Gastroesophageal sphincter (tissue), 4 donors: ENCODE measurements at places on chromosomes 12 and 14. TPM values are rescaled to one million over a fixed set of nuclear protein-coding genes. Genes with fewer than 3 reads are reported as not detected.

GRCh38 chr12:57454566-57455373, at the start of gene INHBE:
INHBE (plus strand) TSS chr12:57455307; CDS start chr12:57455537, 230 bp downstream.
- ATAC-seq = no peak

- ATAC-seq = no peak
Measured at GRCh38 chr12:5442251-5443006, 10.5 kb downstream of the NTF3 start.

- no peak for ATAC-seq
Measured at GRCh38 chr12:45671254-45671653, 58.3 kb upstream of the ARID2 start.

GRCh38 chr14:49766839-49767238, 1.1 kb upstream of the KLHDC2 start:
- no peak for ATAC-seq

GRCh38 chr14:104387022-104388010, 192.2 kb upstream of the C14orf180 start:
- no peak for ATAC-seq

- ATAC-seq = no peak
Measured at GRCh38 chr14:86938320-86938719, 1054.7 kb downstream of the GALC start.

- no peak for ATAC-seq
Measured at GRCh38 chr12:130831876-130832405, 7.1 kb downstream of the STX2 start.

DNA sequence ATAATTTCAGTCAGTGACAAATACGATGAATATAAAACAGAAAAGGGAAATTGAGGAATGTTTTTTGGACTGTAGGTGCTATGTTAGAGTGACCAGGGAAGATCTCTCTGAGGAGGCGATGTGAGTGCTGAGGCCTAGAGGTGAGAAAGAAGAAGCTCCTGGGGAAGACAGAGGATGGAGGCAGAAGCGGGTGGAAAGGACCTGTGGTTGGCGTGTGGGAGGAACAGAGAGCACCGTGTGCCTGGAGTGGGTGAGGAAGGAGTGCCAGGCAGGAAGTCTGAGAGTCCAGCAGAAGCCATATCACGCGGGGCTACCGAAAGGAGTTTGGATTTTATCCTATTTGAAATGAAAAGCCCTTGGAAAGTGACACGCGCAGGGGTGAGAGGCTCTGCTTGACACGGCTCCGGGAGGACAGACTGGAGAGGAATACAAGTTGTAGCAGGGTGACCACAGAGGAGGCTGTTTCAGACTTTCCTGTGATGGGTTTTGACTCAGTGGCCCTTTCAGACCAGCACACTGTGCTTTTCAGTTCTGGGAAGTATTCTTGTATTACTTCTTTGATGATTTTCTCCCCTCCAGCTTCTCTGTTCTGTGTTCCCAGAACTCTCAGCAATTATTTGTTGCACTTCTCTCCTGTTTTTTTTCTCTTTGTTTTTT, 96.9 kb downstream of the VRK1 start:
- no peak for ATAC-seq

DNA sequence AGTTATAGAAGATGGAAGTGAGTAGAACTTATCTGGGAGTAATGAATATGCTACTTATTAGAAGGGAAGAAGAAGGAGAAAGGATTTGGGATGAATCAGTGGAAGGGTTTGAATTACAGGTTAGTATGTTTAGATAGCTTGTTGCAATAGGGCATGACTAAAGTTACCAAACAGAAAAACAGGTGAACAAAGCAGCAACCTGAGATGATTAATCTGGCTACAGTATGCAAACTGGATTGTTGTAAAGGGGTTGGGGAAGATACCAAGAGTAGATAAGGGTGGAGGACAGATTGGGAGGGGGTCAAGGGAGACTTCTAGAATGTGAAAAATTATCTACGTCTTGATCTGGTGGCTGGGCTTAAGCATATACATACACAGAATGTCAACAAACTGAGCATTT, 73.4 kb upstream of the CLEC14A start:
- no peak for ATAC-seq

- no peak for ATAC-seq
Measured at GRCh38 chr12:48037267-48037915, 33.1 kb upstream of the COL2A1 start.

DNA sequence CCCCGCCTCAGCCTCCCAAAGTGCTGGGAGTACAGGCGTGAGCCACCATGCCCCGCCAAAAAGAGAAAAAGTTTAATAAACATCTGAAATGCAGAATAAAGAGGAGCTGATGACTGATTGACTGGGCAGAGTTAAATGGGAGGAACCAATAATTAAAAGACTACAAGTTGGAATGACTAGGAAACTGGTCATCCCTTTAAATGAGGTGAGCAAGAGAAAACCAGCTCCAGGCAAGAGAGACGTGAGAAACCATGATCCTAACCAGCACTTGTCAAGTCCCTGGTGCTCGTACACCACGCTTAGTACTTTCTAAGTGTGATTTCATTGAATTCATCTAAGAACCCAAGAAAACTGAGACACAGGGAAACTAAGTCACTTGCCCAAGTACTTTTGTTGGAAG, 47.9 kb downstream of the MAP1LC3B2 start:
- ATAC-seq = no peak

GRCh38 chr12:89932954-89933353, 224.3 kb upstream of the ATP2B1 start:
- ATAC-seq = no peak

- ATAC-seq = peak; percentile 22
Measured at GRCh38 chr12:61137677-61138414, 1122.4 kb upstream of the USP15 start.

Gene SLC38A4
- 0.54 TPM for total RNA-seq

Gene TAS2R46
- total RNA-seq = 0.89 TPM

Gene FGD4
- 56.7 TPM for total RNA-seq

Gene NGB
- total RNA-seq = 1.2 TPM

Gene CDCA3
- total RNA-seq = 5.9 TPM

Gene MFAP5
- total RNA-seq = 205 TPM

Gene ARG2
- 16.7 TPM for total RNA-seq
